ENCODE measurements at places on chromosomes 11 and 22. TPM values are rescaled to one million over a fixed set of nuclear protein-coding genes. Genes with fewer than 3 reads are reported as not detected.

P2RY6 gene
- total RNA-seq: 0.66 TPM

SUSD2 gene
- 0.11 TPM for total RNA-seq

OSM gene
- total RNA-seq: 1.2 TPM

GRCh38 chr11:131495423-131495822 lies 125.0 kb downstream of the NTM start:
- DNase-seq: no peak
- H3K4me1 ChIP-seq: no peaks in the 10 kb centered on the region
- no peaks in the 10 kb centered on the region for H3K36me3 ChIP-seq
- peaks cover 7% of the 10 kb centered on the region for H3K27me3 ChIP-seq

DNA sequence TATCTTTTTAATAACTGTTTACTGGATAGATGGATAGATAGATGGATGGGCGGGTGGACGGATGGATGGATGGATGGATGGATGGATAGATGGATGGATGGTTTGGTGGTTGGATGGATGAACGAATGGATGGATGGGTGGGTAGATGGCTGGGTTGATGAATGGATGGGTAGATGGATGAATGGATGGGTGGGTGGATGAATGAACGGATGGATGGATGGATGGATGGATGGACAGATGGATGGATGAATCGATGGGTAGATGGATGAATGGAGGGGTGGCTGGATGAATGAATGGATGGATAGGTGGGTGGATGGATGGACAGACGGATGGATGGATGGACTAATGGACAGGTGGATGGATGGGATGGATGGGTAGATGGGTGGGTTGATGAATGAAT lies 13.8 kb upstream of the SLC22A12 start:
- no peak overlapping the region for H3K27ac ChIP-seq
- no peak for DNase-seq
- no peak overlapping the region for H3K4me3 ChIP-seq
- H3K27me3 ChIP-seq: no peaks in the 10 kb centered on the region
- no peaks in the 10 kb centered on the region for H3K36me3 ChIP-seq

DNA sequence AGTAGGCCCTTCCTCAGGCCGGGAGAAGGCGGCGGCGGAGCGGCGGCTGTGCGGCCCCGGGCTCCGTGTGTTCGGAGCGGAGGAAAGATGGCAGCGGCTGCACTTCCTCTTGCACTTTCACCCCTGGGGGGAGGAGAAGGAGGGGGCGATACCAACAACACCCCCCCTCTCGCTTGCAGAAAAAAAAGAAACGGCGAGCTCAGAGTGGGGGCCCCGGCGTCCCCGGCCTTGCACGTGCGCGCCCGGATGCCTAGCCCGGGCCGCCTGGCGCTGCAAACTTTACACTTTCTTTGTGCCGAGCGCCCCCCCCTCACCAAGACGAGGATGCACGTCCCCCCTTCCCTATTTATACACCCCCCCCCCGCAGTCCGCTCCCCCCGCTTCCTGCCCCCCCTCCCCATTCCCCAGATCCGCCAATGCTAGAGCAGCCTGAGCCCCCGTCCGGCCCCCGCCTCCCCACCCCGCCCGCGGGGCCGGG lies at the start of gene PATZ1:
Gene PATZ1 (minus strand): TSS at position 92 of the 478 bp plus-strand sequence. CDS start 744 bp downstream, outside the sequence.
- peak within 1 kb of the TSS; percentile 93 for H3K27ac ChIP-seq
- peaks cover 6% of the 10 kb centered on the region for H3K36me3 ChIP-seq
- H3K4me3 ChIP-seq: peak within 1 kb of the TSS; percentile 85
- H3K4me1 ChIP-seq: peaks cover 17% of the 10 kb centered on the region

DNA sequence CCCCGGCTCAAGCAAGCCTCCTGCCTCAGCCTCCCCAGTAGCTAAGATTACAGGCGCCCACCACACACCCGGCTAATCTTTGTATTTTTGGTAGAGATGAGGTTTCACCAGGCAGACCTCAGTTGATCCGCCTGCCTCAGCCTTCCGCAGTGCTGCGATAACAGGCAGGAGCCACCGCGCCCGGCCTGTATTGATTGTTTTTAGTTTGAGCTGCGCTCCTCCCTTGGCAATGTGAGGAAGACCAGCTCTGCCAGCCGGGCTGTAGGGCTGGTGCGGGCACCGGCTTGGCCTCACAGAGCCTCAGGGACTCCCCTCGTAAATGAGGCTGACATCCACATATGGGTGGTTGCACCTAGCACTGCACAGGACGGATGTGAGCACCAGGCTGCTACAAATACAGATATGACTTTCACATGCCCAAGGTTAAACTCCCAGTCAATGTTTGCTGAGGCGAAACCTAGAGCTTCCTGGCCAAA lies 7.5 kb upstream of the SLC2A11 start:
- DNase-seq: no peak
- no peaks in the 10 kb centered on the region for H3K27me3 ChIP-seq
- H3K36me3 ChIP-seq: no peaks in the 10 kb centered on the region
- H3K4me3 ChIP-seq: no peak overlapping the region
- no peak overlapping the region for H3K27ac ChIP-seq

GRCh38 chr22:49948958-49949913 lies 11.3 kb upstream of the PIM3 start:
- DNase-seq: no peak
- H3K27me3 ChIP-seq: no peaks in the 10 kb centered on the region
- no peak overlapping the region for H3K27ac ChIP-seq
- no peaks in the 10 kb centered on the region for H3K36me3 ChIP-seq
- H3K4me1 ChIP-seq: peaks cover 4% of the 10 kb centered on the region

DNA sequence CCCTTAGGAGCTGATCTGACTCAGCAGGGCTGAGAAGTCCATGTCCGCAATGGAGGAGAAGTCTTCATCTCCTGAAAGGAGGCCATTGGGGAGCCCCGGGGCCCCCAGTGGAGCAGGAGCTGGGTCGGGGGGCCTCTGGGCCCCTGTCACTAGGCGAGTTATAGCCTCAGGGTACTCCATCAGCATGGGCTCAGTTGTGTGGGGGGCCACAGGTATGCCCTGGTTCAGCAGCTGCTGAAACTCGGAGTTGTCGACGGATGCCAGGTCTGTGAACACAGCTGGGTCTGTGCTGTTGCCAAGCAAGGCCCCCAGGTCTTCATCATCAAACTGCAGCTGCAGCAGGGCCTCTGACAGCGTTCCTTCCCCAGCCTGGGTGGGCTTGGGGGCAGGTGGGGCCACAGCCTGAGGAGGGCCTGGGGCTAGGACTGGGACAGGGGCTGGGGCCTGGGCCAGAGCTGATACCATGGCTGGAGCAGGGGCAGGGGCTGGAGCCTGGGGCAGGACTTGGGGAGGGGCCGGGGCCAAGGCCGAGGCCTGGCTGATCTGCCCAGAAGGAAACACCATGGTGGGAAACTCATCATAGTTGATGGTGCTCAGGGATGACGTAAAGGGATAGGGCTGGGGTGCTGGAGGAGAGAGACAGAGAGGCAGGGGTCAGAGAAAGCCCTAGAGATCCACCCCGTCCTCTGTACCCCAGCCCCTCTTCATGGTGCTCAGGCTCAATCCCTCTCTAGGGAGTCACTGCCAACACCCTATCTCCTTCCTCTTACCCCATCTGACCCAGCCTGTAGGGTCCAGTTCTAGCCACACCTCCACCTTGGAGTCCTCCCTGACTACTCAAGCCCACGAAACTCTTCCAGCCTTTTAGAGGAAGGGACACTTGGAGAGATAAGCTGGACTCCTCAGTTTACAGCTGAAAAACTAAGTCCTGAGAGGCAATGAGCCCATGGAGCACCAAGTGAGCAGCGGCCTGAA lies 8.1 kb downstream of the RELA start:
- H3K27me3 ChIP-seq: no peaks in the 10 kb centered on the region
- H3K27ac ChIP-seq: no peak overlapping the region
- DNase-seq: no peak
- H3K36me3 ChIP-seq: peaks cover 53% of the 10 kb centered on the region

- DNase-seq: no peak
- H3K4me1 ChIP-seq: no peaks in the 10 kb centered on the region
- no peak overlapping the region for H3K27ac ChIP-seq
These were observed 38.1 kb upstream of the FAM181B start for GRCh38 chr11:82771781-82772180.

GRCh38 chr11:67301951-67302516 lies 1.3 kb upstream of the SSH3 start:
- no peaks in the 10 kb centered on the region for H3K27me3 ChIP-seq
